ENCODE measurements at places on chromosomes 1 and 21.
A peak's percentile ranks its signal among the peaks of the same experiment; 100 is the strongest.

DNA sequence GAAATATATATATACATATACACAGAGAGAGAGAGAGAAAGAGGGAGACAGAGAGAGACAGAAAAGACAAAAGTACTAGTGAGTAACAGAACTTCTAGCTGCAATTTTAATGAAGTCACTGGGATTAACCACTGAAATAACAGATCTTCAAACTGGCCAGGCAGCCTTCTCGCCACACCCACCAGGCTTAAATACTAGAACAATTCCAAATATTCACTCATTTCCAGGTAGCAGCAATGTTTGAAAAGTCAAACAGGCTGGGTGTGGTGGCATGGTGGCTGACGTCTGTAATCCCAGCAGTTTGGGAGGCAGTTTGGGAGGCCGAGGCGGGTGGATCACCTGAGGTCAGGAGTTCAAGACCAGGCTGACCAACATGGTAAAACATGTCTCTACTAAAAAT is 5.2 kb downstream of the PRDX1 start:
- no peak for DNase-seq

DNA sequence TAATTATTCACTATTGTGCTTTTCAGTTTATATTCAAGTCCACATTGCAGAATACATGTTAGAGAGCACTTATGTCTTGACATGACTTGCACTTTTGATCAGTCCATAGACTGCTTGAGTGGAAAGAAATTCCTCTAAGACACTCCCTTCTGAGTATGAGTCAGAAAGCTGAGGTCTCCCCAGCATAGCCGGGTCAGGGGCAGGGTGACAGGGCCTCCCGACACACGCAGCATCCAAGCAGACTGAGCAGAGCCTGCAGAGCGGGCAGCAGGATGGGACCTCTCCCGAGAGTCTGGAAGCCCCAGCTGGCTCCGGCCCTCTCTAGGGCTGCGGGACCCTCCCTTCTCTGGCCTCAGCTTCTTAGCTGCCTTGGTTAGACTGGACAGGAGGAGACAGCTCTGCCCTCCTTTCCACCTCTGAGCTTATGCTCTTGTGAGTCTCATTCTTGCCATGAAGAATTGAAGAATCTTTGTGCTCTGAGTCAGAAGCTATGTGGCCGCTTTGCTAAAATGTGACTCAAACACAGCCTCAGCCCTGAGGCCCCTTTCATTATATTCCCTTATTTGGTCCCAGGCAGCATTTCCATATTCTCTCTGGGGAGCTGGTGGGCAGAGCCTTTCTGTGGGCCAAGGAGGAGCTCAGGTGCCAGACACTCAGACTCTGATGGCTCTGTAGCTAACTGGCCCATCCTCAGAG is 11.2 kb upstream of the CAPN2 start:
- DNase-seq: no peak

GRCh38 chr1:172966844-172967540 is 83.7 kb downstream of the TNFSF18 start:
- no peak for DNase-seq

DNA sequence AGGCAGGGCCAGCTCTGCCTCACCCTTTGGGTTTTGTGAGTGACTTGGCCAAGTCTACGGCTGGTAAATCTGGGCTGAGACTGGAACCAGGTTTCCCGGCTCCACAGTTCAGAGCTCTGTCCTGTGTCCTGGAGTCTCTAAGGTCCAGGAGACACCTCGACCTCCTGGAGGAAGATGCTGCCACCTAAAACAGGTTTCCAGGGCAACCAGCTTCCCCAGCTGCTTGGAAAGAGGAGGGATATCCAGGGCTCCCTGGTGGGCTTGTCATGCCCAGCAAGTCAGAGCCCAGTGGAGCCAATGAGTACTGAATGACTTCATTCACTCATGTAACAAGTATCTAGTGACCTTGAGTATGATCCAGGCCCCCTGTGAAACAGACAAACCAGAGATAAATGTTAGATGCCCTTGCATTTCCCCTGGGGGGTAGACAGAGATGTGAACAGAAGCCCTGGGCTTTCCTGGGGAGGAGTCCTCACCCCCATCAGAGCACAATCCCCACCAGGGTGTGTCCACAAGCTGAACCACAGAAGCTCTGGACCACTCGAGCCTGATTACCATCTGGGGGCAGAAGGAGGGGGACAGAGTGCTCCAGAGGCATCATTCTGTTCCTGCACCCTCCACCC is 181.2 kb upstream of the RAB4A start:
- DNase-seq: no peak

DNA sequence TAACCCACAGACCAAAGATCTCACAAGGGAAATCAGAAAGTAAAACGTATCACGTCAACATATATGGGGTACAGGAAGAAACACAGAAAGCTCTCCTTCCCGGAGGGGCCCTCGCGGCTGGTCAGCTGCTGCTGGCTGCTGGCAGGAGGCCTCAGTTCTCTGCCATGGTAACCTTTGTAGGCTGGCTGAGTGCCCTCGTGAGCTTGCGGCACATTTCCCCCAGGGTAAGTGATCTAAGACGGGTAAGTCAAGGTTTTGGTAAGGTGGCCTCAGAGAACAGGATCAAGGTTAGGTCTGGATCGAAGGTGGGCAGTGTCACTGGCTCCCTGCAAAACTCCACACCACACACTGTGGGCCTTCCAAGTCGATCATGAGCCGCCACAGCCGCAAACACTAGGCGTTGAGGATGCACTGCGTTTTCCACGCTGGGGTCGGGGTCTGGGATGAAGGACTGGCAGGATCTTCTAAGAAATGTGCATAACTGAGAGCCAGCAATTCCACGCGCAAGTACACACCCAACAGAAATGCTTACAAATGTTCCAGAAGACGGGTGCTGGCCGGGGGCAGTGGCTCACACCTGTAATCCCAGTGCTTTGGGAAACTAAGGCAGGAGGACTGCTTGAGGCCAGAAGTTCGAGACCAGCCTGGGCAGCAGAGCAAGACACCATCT is 33.9 kb downstream of the WDR4 start:
- peak; percentile 14 for DNase-seq

GRCh38 chr1:33762109-33762830 is 101.6 kb upstream of the HMGB4 start:
- no peak for DNase-seq

GRCh38 chr1:70210820-70211219 is 5.4 kb upstream of the LRRC40 start:
- DNase-seq: no peak

DNA sequence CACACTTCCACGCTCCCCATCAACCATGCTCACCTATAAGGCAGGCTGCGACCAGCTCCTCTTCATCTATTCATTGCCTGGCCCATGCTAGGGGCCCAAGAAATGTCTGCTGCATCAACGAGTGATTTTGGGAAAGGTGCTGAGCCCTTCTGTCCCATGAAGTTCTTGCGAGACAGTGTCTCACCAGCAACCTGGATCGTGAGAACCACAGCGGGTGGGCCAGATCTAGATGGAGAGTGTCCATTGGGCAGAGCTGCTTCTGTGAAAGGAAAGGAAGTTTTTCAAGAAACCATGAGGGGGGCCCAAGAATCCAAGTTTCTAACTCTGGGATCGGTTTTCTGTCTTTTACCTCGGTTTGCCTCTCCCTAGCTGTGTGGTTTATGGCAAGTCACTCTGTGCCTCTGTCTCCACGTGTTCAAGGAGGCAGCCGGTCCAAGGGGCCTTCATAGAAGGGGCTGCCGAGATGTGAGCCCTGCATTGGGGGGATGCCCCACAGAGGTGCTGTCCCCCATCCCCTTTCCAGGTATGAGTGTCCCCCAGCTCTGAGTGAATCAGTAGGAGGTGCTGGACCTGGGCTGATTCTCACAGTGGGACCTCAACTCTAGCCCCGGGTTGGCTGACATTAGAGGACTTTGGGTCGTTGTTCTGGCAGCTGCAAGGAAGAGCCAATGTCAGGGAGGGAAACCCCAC is 8.3 kb upstream of the PADI1 start:
- DNase-seq: no peak

DNA sequence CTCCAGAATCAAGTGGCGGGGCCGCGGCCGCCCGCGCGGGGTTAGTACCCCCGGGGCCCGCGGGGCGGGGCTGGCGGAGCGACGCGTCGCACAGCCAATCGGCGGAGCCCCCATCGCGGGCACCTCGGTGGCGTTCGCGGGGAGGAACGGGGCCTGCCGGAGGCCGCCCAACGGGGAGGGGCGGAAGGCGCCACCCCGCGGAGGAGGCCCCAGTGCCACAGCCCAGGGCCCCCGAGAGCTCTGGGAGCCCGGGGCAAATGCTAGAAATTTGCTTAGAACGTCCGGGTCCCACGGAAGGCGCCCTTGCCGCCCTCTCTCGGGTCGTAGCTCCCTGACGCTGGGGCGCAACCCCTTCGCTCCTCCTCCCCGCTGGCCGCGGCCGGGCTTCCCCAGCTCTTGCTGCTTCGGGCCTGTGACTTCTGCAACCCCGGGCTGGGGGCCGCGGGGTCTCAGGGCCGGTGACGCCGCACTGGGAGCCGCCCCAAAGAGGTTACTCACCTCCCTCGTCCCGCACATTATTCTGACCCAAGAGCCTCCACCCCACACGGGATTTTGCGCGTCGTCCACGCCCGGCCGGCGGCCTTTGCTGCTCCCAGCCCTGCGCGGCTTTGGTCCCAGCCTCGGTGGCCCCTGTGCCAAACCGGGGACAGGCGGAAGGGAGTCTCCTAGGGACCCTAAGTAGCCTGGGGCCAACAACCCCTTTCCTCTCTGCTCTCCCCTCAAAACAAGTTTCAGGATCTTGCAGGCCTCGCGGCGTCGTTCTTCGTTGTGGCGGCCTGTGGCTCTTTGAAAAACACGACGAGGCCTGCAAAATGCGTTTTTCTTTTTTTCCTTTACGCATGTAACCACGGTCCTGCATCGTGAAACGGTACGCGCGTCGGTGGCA is at the start of gene RUNX3:
RUNX3 (minus strand) TSS at position 17 of the 886 bp plus-strand sequence. CDS start 408 bp downstream, outside the sequence.
- DNase-seq: peak; percentile 83

GRCh38 chr1:168621356-168621755 is 45.0 kb downstream of the XCL1 start:
- DNase-seq: no peak

- peak; percentile 72 for DNase-seq
Observed at GRCh38 chr1:208652296-208653160, 408.3 kb upstream of the PLXNA2 start.

DNA sequence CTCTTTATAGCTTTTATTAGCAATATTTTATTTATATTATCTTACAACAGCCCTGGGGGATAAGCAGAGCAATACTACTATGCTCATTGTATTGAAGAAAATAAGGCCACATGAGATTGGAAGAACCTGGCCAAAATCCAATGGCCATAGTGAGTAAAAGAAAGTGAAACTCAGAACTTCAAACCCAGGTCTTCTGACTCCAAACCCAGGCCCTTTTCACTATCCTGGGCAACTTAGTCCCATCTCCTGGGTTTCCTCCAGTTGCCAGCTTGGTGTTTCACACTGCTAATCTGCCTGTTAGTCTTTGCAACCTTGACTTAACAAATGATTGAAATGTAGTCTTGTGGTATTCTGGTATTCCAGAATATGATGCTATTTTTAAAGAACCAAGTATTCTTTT is 22.4 kb upstream of the EXO1 start:
- no peak for DNase-seq

- no peak for DNase-seq
Observed at GRCh38 chr1:200625381-200625824, 4.9 kb upstream of the KIF14 start.

DNA sequence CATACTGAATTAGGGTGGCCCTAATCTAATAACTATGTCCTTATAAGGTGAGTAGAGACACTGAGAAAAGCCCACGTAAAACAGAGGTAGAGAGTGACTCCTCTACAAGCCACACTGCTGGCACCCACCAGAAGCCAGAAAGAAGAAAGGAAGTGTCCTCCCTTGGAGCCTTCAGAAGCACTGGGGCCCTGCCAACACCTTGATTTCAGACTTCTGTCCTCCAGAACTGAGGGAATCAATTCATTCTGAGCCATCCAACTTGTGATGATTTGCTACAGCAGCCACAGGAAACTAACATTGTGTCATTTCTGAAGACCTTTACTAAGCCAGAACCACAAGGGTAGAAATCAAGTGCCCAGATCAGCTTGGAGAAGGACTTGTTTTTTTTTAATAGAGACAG is 15.0 kb downstream of the GNB1 start:
- no peak for DNase-seq

- DNase-seq: no peak
Observed at GRCh38 chr1:40239626-40240025, 8.1 kb upstream of the TMCO2 start.

- peak; percentile 62 for DNase-seq
Observed at GRCh38 chr1:181033799-181034451, at the start of gene MR1. TSS of gene MR1 (plus strand) at chr1:181033983. CDS start at chr1:181034008, 25 bp downstream.

DNA sequence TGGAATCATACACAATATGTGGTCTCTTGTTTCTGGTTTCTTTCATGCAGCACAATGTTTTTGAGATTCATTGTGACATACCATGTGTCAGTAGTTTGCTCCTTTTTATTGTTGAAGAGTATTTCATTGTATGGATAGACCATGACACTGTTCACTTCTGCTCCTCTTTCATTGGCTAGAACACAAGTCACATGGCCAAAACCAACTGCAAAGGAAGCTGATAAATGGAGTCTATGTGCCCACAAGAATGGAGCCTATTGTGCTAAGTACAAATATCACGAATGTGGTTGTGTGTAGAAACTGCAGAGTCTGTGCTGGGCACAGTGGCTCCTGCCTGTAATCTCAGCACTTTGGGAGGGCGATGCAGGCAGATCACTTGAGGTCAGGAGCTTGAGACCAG is 28.6 kb upstream of the FNBP1L start:
- DNase-seq: no peak

GRCh38 chr1:154517661-154518060 is 15.4 kb upstream of the SHE start:
- DNase-seq: no peak

DNA sequence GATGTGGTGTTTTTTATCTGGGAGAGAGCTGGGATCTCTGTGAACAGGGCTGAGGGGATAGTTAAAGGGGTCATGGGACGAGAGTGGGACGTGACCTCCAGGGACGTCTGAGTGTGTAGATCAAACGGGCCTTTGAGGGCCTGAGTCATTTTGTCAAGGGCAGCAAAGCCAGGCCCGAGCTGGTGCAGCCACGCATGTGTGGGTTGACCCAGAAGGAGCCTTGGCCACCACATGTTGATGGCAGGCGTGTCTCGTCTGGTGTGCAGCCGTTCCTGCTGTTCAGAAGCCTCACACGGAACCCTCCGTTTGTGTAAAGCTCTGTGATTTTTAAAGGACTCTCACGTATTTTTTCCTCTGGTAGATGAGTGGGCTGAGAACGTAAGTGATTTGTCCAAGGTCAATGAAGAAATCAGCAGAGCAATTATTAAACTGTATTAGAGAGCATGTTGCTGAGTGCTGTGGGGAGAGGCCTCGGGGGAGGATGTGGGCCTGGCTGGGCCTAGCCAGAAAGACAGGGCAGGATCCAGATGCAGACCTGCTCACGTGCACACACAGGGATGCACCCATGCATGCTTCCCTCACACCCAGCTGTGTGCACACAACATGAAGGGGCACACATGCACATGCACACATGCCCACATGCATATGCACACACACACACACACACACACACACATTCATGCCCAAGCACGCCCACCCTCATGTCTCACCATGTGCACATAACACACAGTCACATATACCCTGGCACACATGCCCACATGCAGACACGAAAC is 89.8 kb downstream of the AJAP1 start:
- no peak for DNase-seq

GRCh38 chr1:172960454-172961208 is 90.1 kb downstream of the TNFSF18 start:
- no peak for DNase-seq

GRCh38 chr21:32034850-32035249 is 162.0 kb downstream of the HUNK start:
- DNase-seq: no peak

All from D341Med (cell line).